Germinal center (tissue), 1 donor: ENCODE measurements at places on chromosomes 7 and 10.

- DNase-seq, result no peak
These were observed 163.1 kb downstream of the SLIT1 start for GRCh38 chr10:97022616-97023015.

DNA sequence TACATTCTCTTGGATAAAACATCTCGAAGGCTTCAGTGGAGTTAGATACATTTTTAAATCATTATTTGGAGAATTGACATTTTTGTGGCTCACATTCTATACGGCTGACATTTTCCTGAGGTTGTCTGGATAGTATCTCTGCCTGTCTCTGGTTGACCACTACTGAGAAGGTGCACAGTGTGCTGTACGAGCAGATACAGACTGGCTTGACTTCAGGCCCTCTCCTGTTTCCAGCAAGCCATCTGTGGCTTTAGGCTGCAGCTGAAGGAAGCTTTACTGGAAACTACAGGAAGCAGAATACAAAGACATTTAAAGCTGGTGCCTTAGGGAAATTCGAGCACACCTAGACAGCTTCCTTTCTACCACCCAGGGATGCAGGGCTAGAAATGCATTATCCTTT, 39.3 kb upstream of the RSU1 start:
- DNase-seq, result no peak

DNA sequence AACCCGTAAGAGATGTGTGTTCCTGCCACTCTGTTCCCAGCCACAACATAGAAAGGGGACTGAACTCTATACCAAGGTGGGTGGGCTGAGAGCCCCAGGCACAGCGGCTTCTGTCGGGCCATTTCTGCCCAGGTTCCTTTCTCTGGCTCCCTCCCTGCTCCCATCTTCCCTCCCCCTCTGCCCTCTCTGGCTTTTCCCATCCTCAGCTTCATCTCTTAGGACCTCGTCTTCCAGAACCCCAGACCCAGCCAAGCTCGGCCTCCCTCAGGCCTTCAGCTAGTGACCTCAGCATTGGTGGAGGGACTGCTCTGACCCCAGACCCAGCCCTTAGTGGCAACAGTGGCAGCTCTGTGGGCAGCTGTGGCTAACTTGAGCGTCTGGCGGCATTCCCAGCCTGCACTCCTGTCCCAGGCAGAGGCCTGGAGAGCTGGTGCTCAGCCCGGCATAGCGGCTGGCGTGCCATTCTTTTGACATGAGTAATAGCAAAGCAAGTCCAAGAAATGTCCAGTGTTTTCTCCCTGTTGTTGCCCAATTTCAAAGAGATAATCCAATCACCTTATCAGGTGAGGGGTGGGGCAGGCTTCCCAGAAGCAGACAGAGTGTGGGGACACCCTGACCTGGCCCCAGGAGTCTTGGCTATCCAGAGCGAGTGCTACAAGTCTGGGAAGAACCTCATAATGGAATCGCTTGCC, 15.9 kb downstream of the PTPRE start:
- DNase-seq, result no peak

GRCh38 chr10:131248376-131249165, 63.0 kb downstream of the TCERG1L start:
- DNase-seq, result no peak

GRCh38 chr10:52908478-52908877, 135.9 kb upstream of the MBL2 start:
- DNase-seq, result no peak
